ENCODE measurements at places on chromosomes 12 and 14. TPM values are rescaled to one million over a fixed set of nuclear protein-coding genes. Genes with fewer than 3 reads are reported as not detected.

GRCh38 chr12:119457271-119457670 is 122.7 kb downstream of the CCDC60 start:
- H3K27ac ChIP-seq: no peak overlapping the region
- no peak overlapping the region for H3K4me3 ChIP-seq
- H3K36me3 ChIP-seq: no peaks in the 10 kb centered on the region

GRCh38 chr12:3130057-3130830 is 53.1 kb downstream of the TSPAN9 start:
- H3K27me3 ChIP-seq: no peaks in the 10 kb centered on the region
- no peak for DNase-seq
- H3K4me1 ChIP-seq: no peaks in the 10 kb centered on the region
- H3K4me3 ChIP-seq: no peak overlapping the region
- no peak overlapping the region for H3K27ac ChIP-seq

DNA sequence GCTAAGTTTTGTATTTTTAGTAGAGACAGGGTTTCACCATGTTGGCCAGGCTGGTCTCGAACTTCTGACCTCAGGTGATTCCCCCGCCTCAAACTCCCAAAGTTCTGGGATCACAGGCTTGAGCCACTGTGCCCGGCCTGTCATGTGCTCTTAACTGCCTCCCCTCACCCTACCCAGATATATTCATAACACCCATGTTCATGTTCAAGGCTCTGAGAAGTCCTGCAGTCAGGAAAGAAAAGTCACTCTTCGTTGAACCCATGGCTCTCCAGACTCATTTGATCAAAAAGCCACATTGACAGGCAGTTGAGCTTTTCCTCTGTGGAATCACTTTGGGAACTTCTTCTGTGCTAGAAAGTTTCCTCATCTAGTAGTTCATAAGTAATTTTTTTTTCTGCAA is 545.5 kb upstream of the TBX3 start:
- peaks cover 20% of the 10 kb centered on the region for H3K4me1 ChIP-seq
- no peaks in the 10 kb centered on the region for H3K36me3 ChIP-seq
- H3K4me3 ChIP-seq: no peak overlapping the region
- H3K27ac ChIP-seq: no peak overlapping the region
- no peak for DNase-seq

DNA sequence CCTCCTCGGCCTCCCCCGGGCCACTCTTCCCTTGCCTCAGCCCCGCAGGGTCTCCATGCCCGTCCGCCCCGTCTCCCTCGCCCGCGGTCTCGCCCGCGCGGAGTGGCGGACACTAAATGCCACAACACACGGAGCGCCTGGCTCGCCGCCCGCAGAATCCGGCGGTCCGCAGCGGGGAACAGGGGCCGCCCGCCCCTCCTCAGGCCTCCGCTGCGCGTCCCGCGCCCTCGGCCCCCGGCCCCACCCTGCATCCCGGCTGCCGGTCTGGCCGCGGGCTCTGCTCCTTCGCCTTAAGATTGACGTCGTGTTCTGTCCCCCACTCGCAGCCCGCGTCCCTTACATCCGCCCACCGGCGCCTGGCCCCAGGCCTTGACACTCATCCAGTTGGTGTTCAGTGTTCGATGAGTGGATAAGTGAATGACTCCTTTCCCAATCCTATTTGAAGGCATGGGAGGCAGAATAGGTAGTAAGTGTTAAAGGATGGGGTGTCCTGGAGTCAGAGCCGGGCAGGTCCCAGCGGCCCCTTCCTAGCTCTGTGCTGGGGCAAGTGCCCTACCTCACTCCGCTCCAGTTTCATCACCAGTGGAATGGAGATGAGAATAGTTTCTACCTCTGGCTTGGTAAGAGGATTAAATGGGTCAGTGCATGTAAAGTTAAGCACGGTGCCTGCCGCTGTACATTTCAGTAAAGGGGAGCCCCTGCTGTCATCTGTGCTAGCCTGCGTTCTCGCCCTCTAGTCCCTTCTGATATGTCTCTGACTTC is 622 bp downstream of the TECPR2 start:
- H3K4me1 ChIP-seq: peaks cover 16% of the 10 kb centered on the region
- DNase-seq: peak; percentile 63
- H3K4me3 ChIP-seq: peak overlapping the region; percentile 84
- H3K27me3 ChIP-seq: no peaks in the 10 kb centered on the region

DNA sequence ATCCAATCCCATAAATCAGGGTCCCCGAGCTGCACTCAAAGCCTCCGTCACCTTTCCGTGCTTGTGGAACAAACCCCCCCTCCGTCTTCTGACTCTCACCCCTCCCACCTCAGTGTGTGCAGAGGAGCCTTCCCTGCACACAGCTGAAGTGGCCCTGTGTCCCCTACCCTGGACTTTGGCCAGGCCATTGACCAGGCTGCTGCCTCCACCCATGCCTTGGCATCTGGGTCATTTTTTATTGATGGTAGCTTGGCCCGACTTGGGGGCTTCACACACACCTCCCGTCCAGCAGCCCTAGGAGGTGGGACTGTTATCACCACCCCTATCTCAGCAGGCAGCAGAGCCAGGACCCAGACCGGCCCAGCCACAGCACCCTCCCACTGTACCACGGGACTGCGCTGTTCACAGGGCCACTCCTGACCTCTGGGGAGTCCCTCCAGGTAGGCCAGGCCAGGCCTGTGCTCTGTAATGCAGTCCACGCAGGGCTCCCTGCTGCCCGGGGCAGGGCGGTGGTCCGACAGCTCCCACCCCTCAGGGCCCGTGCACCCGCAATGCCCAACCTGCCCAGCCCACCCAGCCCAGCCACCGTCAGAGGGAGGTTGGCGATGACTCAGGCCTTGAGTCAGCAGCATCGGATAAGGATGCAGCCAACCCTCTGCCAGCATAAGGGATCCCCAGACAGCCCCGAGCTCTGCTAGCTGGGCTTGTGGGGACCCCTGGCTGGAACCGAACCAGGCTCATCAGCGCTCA is 9.2 kb upstream of the INF2 start:
- no peak overlapping the region for H3K4me3 ChIP-seq
- no peaks in the 10 kb centered on the region for H3K36me3 ChIP-seq
- H3K4me1 ChIP-seq: peaks cover 67% of the 10 kb centered on the region
- peak; percentile 80 for DNase-seq

DNA sequence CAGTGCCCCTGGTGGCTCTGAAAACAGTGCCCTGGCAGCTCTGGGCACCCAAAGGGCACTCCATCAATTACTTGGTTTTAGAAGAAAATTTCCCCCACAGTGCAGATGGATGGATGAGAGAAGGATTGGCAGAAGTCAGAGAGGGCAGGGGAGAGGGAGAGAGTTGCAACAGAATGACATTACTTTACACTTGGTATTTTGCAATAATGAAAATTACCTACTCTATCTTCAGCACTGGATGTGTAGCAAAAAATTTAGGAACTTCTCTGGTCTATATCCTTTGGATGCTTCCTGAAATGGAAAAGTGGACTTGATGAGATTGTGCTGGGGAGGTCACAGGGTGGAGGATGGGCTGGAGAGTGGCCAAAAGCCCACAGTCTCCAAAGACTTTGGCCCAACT is 193.2 kb downstream of the CHST11 start:
- H3K27me3 ChIP-seq: no peaks in the 10 kb centered on the region
- no peak overlapping the region for H3K27ac ChIP-seq
- H3K36me3 ChIP-seq: no peaks in the 10 kb centered on the region
- no peak for DNase-seq
- H3K4me3 ChIP-seq: no peak overlapping the region

DNA sequence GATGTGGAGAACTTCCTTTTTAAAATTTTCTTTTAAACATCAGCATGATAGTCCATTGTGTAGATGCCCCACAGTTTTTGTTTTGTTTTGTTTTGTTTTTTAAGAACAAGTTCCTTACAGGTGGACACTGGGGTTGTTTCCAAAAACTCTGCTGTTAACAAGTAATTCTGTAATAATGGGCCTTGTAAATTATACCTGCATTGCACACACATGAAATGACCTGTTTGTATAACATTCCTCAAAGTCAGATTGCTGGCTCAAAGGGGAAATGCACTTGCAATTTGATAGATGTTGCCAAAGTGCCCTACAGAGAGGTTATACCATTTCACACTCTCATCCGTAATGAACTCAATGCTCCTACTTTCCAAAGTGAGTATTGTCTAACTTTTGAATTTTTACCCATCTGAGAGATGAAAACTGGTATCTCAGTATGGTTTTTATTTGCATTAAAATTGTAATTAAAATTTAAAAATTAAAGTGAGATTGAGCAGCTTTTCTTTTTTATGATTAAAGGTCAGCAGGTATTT is 89.2 kb downstream of the SPPL3 start:
- H3K27me3 ChIP-seq: no peaks in the 10 kb centered on the region
- peaks cover 18% of the 10 kb centered on the region for H3K4me1 ChIP-seq
- H3K36me3 ChIP-seq: no peaks in the 10 kb centered on the region
- H3K4me3 ChIP-seq: no peak overlapping the region
- no peak for DNase-seq

GRCh38 chr12:104381341-104381730 is 75.4 kb upstream of the CHST11 start:
- no peaks in the 10 kb centered on the region for H3K36me3 ChIP-seq
- no peak overlapping the region for H3K27ac ChIP-seq
- H3K4me1 ChIP-seq: no peaks in the 10 kb centered on the region
- DNase-seq: no peak
- H3K4me3 ChIP-seq: no peak overlapping the region
- no peaks in the 10 kb centered on the region for H3K27me3 ChIP-seq

DNA sequence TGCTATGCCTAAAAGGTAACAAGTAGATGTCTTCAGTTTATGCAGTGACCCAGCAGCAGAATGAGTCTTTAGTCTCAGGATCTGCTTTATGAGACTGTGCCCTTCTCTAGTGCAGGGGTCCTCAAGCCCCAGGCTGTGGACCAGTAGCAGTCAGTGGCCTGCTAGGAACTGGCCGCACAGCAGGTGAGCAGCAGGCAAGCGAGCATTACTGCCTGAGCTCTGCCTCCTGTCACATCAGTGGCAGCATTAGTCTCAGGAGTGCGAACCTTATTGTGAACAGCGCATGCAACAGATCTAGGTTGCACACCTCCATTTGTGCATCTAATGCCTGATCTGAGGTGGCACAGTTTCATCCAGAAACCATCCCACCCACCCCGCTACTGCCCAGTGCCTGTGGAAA is 38.4 kb downstream of the LRP6 start:
- DNase-seq: no peak
- no peak overlapping the region for H3K4me3 ChIP-seq
- H3K27me3 ChIP-seq: no peaks in the 10 kb centered on the region
- H3K4me1 ChIP-seq: peaks cover 5% of the 10 kb centered on the region

SRRM4 gene
- 0.05 TPM for polyA plus RNA-seq

FAM234B gene
- 0.66 TPM for polyA plus RNA-seq

VWF gene
- not detected for polyA plus RNA-seq

ACRBP gene
- 1.8 TPM for polyA plus RNA-seq

TFCP2 gene
- polyA plus RNA-seq: 8.6 TPM

CCDC177 gene
- polyA plus RNA-seq: not detected

MYF6 gene
- not detected for polyA plus RNA-seq
